Activated CD8-positive, alpha-beta memory T cell treated with anti-CD3 and anti-CD28 coated beads, Interleukin-2, amount 50 U/mL, for 4 hours (primary cell): ENCODE measurements at places on chromosomes 13 and 19.

- DNase-seq = no peak
Measured at GRCh38 chr19:20664901-20665781, 3.8 kb upstream of the ZNF626 start.

DNA sequence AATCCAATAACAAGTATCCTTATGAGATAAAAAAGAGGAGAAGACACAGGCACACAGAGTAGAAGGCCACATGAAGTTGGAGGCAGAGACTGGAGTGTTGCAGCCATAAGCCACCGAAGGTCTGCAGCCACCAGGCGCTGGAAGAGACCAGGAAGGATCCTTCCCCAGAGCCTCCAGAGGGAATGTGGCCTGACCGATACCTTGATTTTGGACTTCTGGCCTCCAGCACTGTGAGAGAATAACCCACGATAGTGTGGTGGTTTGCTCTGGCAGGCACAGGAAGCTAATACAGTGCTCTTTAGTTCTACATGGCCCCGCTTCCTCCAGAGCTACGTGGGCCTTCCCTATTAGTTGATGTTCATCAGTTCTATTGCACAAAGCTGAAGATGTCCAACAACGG is 15.3 kb upstream of the SULT2A1 start:
- DNase-seq = no peak

DNA sequence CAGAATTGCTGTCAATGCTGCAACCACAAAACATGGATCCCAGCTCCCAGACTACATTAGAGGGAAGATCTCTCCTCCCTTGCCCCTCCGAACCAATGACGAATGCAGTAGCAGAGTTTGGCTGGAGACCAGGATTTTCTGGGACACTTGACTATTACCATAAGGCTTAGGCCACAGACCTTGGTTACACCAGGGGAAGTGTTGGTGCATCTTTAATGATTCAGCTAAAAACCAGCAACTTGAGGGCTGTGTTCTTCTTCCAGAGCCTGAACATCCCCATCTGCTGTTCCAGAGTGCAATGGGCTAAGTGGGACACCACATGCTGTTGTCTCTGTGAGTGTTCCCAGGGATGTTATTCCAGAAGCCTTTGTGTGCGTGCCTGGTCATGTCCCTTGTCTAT is 528.2 kb downstream of the LMO7 start:
- no peak for DNase-seq

DNA sequence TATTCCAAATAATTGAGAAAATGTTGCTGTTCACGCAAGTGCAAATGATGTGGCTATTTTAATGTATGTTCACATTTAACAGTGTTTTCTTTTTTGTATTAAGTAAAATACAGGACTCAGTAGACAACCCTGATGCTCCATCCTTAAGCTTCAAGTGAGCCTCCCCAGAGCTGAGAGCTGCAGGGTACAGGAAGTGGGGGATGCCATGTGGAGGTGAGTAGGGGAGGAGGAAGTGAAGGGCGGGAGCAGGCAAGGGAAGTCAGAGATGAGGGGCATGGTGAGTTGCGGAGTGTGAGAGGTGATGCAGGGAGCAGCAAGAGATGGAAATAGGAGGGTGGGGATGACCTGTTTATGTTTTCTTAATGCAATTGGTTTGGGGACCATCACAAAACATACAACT is 711.0 kb downstream of the UQCRFS1 start:
- no peak for DNase-seq

GRCh38 chr13:46641274-46642081 is 88.5 kb downstream of the LRCH1 start:
- DNase-seq = no peak

DNA sequence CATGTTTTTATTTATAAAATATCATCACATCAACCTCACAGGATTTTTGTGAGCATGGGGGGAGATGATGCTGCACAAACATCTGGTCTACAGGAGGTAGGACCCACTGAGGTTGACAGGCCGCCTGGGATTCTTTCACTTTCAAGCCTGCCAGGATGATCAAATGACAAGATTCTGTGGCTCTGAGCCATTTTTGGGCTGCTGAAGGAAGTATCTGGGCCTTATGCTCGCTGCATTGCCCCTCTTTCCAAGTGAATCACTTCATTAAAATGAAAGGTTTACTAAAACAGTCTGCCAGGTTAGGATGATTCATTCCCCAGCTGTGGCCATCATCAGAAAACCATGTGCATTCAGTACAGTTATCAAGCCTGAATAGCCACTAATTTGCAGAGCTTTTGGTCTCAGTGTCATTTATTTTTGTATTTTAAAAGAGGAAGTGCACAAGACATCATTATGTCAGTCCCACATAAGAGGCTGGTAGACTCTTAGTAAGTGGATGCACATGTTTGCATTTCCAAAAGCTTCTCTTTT is 34.4 kb downstream of the STARD13 start:
- no peak for DNase-seq
